Activated CD8-positive, alpha-beta T cell treated with anti-CD3 and anti-CD28 coated beads for 36 hours (primary cell): ENCODE measurements at places on chromosomes 13 and 19. TPM values are rescaled to one million over a fixed set of nuclear protein-coding genes. Genes with fewer than 3 reads are reported as not detected.

DNA sequence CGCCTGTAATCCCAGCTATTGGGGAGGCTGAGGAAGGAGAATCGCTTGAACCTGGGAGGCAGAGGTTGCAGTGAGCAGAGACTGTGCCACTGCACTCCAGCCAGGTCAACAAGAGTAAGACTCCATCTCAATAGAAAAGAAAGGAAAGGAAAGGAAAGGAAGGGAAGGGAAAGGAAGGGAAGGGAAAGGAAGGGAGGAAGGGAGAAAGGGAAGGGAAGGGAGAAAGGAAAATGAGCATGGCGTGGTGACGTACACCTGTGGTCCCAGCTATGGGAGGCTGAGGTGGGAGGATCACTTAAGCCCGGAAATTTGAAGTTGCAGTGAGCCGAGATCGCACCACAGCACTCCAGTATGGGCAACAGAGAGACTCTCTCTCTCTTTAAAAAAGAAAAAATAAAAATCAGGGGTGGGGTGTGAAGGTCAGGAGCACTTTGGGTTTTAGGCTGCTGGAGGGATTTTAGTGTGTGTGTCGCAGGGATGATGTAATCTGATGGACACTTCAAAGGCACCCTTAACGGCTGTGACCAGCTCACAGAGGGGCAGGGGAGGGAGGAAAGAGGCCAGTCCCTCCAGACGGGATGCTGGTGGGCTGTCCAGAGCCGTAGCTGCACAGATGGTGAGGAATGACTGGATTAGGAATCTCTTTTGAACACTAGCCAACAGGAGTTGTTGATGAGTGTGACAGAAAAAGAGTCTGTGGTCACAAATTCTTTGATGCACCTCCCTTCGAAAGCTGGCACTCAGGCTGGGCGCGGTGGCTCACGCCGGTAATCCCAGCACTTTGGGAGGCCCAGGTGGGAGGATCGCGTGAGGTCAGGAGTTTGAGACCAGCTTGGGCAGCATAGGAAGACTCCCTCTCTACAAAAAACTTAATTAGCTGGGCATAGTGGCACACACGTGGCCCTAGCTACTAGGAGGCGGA is 27.6 kb downstream of the TMPRSS9 start:
- no peak overlapping the region for H3K4me3 ChIP-seq
- H3K27ac ChIP-seq: no peak overlapping the region
- peaks cover 5% of the 10 kb centered on the region for H3K4me1 ChIP-seq

Gene LRRC63
- total RNA-seq: 0.47 TPM

DNA sequence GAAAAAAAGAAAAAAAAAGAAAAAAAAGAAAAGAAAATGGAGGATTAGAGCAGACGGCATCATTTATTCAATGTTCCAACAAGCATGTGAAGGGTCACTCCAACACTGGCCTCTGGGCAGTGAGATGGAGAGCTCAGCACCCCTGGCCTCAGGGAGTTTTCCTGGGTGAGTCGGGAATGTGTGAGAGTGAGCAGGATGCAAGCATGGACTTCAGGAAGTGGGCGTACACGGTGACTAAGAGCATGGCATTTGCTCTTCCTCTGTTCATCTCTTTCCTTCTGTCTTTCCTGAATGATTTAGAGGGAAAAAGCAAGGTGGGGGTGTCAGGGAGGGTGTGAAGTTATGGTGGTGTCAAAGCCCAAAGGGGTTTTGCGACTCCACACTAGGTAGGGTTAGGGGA is 682 bp upstream of the CABP5 start:
- no peak overlapping the region for H3K27ac ChIP-seq
- no peaks in the 10 kb centered on the region for H3K36me3 ChIP-seq
- DNase-seq: no peak
- H3K4me3 ChIP-seq: no peak overlapping the region
- H3K27me3 ChIP-seq: peaks cover 23% of the 10 kb centered on the region

DNA sequence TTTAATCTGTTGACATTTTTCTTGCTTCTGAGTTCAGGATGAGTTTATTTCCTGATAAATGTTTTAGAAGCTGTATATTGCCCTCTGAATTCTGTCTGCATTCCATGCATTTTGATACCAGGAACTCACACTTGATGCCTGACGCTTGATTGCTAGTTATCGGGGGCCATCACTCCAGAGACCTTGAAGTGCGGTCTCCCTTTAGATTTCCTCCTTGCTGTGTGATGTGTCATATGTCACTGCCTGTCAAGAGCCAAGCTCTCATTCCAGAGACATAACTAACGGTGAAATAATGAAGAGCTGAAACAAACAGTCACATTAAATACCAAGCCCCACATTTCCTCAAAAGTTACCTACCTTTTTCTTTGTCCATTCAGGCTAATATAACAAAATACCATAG is 155.5 kb downstream of the TNFSF13B start:
- no peak overlapping the region for H3K4me3 ChIP-seq
- no peak for DNase-seq
- H3K4me1 ChIP-seq: no peaks in the 10 kb centered on the region
- H3K27me3 ChIP-seq: peaks cover 1% of the 10 kb centered on the region
- H3K36me3 ChIP-seq: no peaks in the 10 kb centered on the region

- H3K36me3 ChIP-seq: peaks cover 77% of the 10 kb centered on the region
- H3K27me3 ChIP-seq: no peaks in the 10 kb centered on the region
- DNase-seq: no peak
- no peak overlapping the region for H3K4me3 ChIP-seq
- H3K27ac ChIP-seq: no peak overlapping the region
These were observed 84.8 kb downstream of the SLC25A15 start for GRCh38 chr13:40874138-40874779.

DNA sequence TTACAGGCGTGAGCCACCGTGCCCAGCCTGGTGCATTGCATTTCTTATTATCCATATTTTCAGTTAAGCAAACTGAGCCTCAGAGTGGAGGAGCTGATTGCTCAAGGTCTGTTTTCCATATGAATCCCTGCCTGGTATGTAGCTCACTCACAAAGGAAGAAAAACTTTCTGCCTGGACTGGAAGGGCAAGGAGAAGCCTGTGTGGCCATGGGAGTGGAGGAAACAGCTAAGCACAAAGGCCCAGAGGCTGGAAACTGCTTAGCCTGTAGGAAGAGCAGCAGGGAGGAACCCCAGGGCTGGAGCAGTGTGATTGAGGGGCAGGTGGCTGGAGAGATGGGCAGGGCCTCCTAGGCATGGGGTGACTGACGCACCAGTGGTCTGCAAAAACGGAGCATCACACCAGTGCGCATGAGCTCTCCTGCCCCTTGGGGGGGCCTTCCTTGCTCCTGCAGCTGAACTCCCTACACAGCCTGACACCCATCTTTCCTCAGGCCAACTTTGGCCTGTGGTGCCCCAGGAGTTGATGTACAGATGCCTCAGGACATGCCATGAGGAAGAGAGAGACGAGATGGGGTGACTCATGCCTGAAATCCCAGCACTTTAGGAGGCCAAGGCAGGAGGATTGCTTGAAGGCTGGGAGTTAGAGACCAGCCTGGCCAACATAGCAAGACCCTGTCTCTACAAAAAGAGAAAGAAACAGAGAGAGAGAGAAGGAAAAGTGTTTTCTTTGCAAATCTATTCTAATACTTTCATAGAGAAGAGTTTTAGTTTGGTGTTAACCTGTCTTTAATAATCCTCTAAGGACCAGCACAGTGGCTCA is 2.8 kb upstream of the HNRNPM start:
- DNase-seq: no peak
- H3K27me3 ChIP-seq: no peaks in the 10 kb centered on the region
- H3K36me3 ChIP-seq: peaks cover 21% of the 10 kb centered on the region
- no peak overlapping the region for H3K4me3 ChIP-seq
- H3K27ac ChIP-seq: no peak overlapping the region

Gene FUT1
- total RNA-seq: 0.09 TPM

DNA sequence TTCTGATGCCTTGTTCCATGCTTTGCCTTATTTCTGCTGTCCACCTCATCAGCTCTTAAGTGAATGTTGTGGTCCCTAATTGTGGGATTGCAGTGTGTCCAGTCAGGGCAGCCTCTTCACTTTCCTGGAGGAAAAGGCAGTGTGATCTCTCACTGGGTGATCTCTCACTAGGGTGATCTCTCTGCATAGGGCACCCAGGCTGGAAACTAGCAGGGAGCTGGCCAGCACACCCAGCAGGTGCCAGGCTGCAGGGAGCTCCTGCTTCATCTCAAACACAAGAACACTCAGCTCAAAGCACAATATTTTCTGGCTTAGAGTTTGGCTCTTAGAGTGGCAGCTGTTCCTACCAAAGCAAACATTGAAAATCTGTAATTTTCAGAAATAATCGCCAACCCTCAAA is 36.5 kb upstream of the TSHZ3 start:
- DNase-seq: no peak
- H3K27me3 ChIP-seq: peaks cover 10% of the 10 kb centered on the region
- H3K36me3 ChIP-seq: no peaks in the 10 kb centered on the region
- no peak overlapping the region for H3K27ac ChIP-seq
- no peak overlapping the region for H3K4me3 ChIP-seq
- no peaks in the 10 kb centered on the region for H3K4me1 ChIP-seq

Gene KLK4
- not detected for total RNA-seq

Gene N4BP2L1
- total RNA-seq: 26.2 TPM

Gene CCDC169
- not detected for total RNA-seq

Gene B3GNT8
- 0.59 TPM for total RNA-seq

Gene FDX2
- total RNA-seq: 8.1 TPM

DNA sequence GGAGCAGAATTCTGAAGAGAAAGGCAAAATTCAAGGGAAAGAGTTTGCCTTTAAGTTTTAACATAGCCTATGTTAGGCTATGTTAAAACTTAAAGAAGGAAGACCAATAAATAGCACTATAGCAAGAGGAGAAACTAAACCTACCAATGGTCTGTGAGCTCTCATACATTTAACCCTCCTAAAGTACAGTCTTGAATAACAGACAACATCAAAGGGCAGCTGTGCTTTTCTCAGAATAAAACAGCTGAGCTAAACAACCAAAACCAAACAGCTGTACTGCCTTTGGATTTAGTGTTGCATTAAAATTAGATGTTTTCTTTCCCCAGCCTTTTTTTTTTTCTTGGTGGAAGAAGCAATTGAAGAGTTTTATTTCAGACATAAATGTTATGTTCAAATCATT is 34.0 kb downstream of the KLF5 start:
- no peaks in the 10 kb centered on the region for H3K27me3 ChIP-seq
- H3K27ac ChIP-seq: no peak overlapping the region
- no peak for DNase-seq
- H3K4me1 ChIP-seq: peaks cover 8% of the 10 kb centered on the region

DNA sequence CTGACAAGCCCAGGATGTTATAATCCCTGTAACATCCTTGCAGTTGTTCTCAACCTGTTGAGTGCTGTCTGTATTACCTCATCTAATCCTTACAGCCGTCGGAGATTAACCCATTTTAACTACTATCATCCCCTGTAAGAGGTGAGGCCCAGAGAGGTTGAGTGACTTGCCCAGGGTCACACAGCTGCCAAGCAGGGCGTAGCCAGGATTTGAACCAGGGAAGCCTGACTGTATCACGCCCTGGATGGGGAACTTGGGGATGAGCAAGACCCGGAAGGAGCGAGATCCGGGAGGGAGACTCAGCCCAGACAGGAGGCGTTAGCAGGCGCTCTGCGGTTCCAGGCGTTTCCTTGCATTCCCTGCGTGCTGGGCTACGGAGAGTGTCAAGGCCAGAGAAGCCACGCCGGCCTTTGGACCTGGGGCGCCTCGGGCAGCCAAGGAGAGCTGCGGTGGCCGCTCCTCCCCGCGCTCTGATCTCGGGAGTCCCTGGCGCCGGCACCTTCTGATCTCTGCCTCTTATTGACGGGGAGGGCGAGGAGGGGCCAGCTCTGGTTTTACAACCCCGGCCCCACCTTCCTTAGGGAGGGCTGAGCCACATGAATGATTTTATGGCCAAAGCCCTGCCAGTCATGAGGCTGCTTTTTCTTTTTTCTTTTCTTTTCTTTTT is 6.2 kb downstream of the SULT2B1 start:
- H3K36me3 ChIP-seq: no peaks in the 10 kb centered on the region
- peaks cover 5% of the 10 kb centered on the region for H3K27me3 ChIP-seq
- DNase-seq: no peak
- H3K27ac ChIP-seq: no peak overlapping the region
- H3K4me3 ChIP-seq: no peak overlapping the region
- no peaks in the 10 kb centered on the region for H3K4me1 ChIP-seq

Gene PSG6
- total RNA-seq: not detected

GRCh38 chr13:44305917-44306370 is 67.7 kb upstream of the SERP2 start:
- DNase-seq: no peak
- peaks cover 4% of the 10 kb centered on the region for H3K27me3 ChIP-seq
- H3K4me1 ChIP-seq: peaks cover 36% of the 10 kb centered on the region
- H3K4me3 ChIP-seq: no peak overlapping the region
- no peak overlapping the region for H3K27ac ChIP-seq

DNA sequence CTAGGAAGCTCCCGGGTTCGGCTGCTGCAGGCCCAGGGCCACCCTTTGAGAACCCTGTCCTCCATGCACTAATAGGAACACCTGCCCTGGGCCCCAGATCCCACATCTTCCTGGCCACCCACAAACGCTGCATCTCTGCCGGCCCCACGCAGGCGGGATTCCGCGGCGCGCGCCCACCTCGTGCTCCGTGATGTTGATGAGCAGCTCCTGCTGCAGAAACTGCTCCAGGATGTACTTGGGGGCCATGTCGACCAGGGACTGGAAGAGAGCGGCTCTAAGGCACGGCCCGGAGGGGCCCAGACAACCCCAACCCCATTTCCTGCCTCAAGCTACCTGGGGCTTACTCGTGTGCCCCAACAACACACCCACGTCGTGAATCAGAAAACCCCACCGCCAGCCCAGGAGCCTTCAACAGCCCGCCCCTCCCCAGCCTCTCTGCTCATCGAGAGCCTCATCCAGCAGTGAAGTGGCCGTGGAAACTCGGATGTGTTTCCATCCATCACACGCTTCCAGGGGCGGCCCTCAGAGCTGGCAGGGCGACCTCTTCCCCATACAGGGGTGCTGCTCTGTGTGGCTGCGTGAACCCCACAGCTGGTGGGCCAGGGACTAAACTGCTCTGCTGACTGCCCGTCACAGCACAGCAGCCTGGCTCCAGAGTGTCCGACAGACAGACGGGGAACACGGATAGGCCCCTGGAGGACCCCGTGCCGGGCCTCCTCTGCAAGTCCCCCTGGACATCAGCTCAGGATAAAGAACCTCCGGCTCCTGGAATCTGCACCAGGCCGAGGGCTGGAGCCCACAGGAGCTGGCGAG is 4.2 kb downstream of the POLR2E start:
- H3K4me3 ChIP-seq: peak overlapping the region; percentile 67
- peak; percentile 91 for DNase-seq
- peaks cover 64% of the 10 kb centered on the region for H3K4me1 ChIP-seq
- no peaks in the 10 kb centered on the region for H3K27me3 ChIP-seq
- H3K36me3 ChIP-seq: peaks cover 49% of the 10 kb centered on the region

GRCh38 chr13:43072394-43072793 is 49.0 kb downstream of the DNAJC15 start:
- no peak overlapping the region for H3K4me3 ChIP-seq
- H3K27me3 ChIP-seq: no peaks in the 10 kb centered on the region
- H3K27ac ChIP-seq: no peak overlapping the region

- DNase-seq: no peak
- H3K27ac ChIP-seq: no peak overlapping the region
- H3K4me1 ChIP-seq: peaks cover 10% of the 10 kb centered on the region
These were observed 31.4 kb downstream of the NAXD start for GRCh38 chr13:110646442-110647364.

GRCh38 chr13:96797136-96797535 is 197.1 kb downstream of the OXGR1 start:
- no peak for DNase-seq
- H3K36me3 ChIP-seq: no peaks in the 10 kb centered on the region
- no peak overlapping the region for H3K4me3 ChIP-seq
- no peaks in the 10 kb centered on the region for H3K4me1 ChIP-seq

Gene KIRREL2
- total RNA-seq: 1.4 TPM

GRCh38 chr13:86795858-86796257 is 875.3 kb upstream of the SLITRK5 start:
- H3K27ac ChIP-seq: no peak overlapping the region
- H3K36me3 ChIP-seq: no peaks in the 10 kb centered on the region
- no peak overlapping the region for H3K4me3 ChIP-seq
- no peak for DNase-seq

Gene C19orf33
- not detected for total RNA-seq
